ENCODE measurements at places on chromosomes 12 and 14. TPM values are rescaled to one million over a fixed set of nuclear protein-coding genes. Genes with fewer than 3 reads are reported as not detected.

The NANOG gene
- 0.23 TPM for total RNA-seq

The LRTM2 gene
- not detected for total RNA-seq

The TAS2R9 gene
- not detected for total RNA-seq

The FITM1 gene
- total RNA-seq = 0.83 TPM

The ACOT6 gene
- total RNA-seq = not detected

The VTI1B gene
- 105 TPM for total RNA-seq

The GZMB gene
- total RNA-seq = 2.2 TPM

The CACNA2D4 gene
- 1.5 TPM for total RNA-seq

The ACSM4 gene
- not detected for total RNA-seq

The C14orf180 gene
- 0.12 TPM for total RNA-seq

The PRR4 gene
- 7.3 TPM for total RNA-seq

The PTPN21 gene
- 31.6 TPM for total RNA-seq

The CCDC198 gene
- not detected for total RNA-seq

The BDKRB1 gene
- total RNA-seq = 0.23 TPM

The PLA2G1B gene
- total RNA-seq = 6.5 TPM

The PGF gene
- total RNA-seq = 8.7 TPM

The AKAP3 gene
- 2.4 TPM for total RNA-seq

The USP15 gene
- 143 TPM for total RNA-seq

The GALNT16 gene
- total RNA-seq = 4.1 TPM

The LTB4R2 gene
- total RNA-seq = 5.8 TPM

The ASB2 gene
- total RNA-seq = 3.7 TPM

The KRT79 gene
- 0.12 TPM for total RNA-seq

The TAS2R50 gene
- total RNA-seq = 11.1 TPM

The ANKRD33 gene
- 0.14 TPM for total RNA-seq

The CAND1 gene
- 96.3 TPM for total RNA-seq

The PRIMA1 gene
- total RNA-seq = 0.65 TPM

The B4GALNT1 gene
- total RNA-seq = 2.5 TPM

The KRT83 gene
- not detected for total RNA-seq

The GALNT9 gene
- total RNA-seq = 1.4 TPM

The INTS13 gene
- 16.8 TPM for total RNA-seq

The KCNH3 gene
- 1.6 TPM for total RNA-seq

The CLEC6A gene
- 1.1 TPM for total RNA-seq

The MYO1H gene
- not detected for total RNA-seq

The GPR135 gene
- total RNA-seq = 4.6 TPM

The ACTN1 gene
- total RNA-seq = 117 TPM

The VRTN gene
- not detected for total RNA-seq

The KRT3 gene
- not detected for total RNA-seq

The TAS2R19 gene
- total RNA-seq = 3.2 TPM

The PIWIL1 gene
- not detected for total RNA-seq

The MYH7 gene
- total RNA-seq = 0.09 TPM

The PTHLH gene
- 3.0 TPM for total RNA-seq

The INHBC gene
- not detected for total RNA-seq

The ACRBP gene
- 6.1 TPM for total RNA-seq

The SIX6 gene
- not detected for total RNA-seq

The HVCN1 gene
- total RNA-seq = 9.2 TPM

The FLRT2 gene
- total RNA-seq = 14.3 TPM

The DTX3 gene
- total RNA-seq = 26.6 TPM

The TSFM gene
- 28.0 TPM for total RNA-seq

The PDE3A gene
- total RNA-seq = 5.2 TPM

The ADAMTS20 gene
- not detected for total RNA-seq

The GLT8D2 gene
- 7.3 TPM for total RNA-seq

The INSM2 gene
- total RNA-seq = 0.12 TPM

The CLEC4D gene
- 1.6 TPM for total RNA-seq

The STK38L gene
- 41.5 TPM for total RNA-seq

All from lung (tissue), 17 donors.